CD4-positive, alpha-beta T cell treated with Interleukin-2 at 100 ng/mL for 4 hours (primary cell): ENCODE measurements at places on chromosomes 12 and 14.

- no peak for DNase-seq
These were observed 1231.7 kb upstream of the TMEM132C start for GRCh38 chr12:127035011-127035879.

GRCh38 chr12:26524862-26525465 lies 308.0 kb downstream of the ITPR2 start:
- peak; percentile 2 for DNase-seq

DNA sequence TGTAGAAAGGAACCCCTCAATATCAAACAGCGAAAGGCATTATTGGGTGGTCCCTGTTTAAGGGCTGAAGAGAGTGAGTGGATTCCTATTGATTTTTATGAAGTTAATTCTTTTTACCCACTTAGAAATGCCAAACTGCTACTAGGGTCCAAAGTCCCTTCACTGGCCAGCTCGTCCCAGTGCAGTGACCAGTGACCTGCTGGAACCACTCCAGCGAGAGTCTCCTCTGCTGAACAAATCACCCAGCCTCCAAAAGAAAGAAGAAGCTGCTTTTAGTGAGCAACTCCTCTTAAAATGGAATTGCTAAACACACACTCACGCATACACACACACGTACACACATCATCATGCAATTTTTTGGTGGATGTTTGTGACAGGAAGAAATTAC lies 198.2 kb upstream of the PLEKHG7 start:
- no peak for DNase-seq

GRCh38 chr12:81176796-81177195 lies 98.9 kb downstream of the ACSS3 start:
- no peak for DNase-seq

- no peak for DNase-seq
These were observed 126.7 kb downstream of the TMEM132D start for GRCh38 chr12:129776977-129777667.

- no peak for DNase-seq
These were observed 174.0 kb downstream of the DAD1 start for GRCh38 chr14:22414876-22415604.

GRCh38 chr12:117498256-117498655 lies 136.8 kb upstream of the NOS1 start:
- no peak for DNase-seq

- no peak for DNase-seq
These were observed 15.9 kb downstream of the DLST start for GRCh38 chr14:74897642-74898041.

DNA sequence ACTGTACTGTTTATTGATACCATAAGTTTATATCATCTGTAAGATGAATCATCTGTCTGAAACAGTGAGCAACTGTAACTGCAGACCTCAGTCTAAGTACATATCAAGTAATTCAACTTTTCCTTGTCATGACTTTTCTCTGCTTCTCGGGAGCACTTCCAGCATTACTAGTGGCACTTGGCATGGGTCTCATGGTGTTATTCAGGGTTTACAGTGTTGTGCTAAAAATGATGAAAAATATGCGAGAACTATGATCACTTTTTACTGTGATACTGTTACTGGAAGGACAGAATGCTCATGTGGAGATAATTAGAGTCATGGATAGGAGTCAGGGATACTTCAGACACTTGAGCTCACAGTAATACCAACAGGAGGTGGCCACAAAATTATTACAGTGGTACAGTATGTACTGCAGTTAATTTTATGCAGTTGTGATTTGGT lies 8.3 kb downstream of the KTN1 start:
- DNase-seq, result no peak

- no peak for DNase-seq
These were observed 9.3 kb upstream of the USP15 start for GRCh38 chr12:62250671-62251608.

GRCh38 chr12:61894168-61894567 lies 366.0 kb upstream of the USP15 start:
- no peak for DNase-seq

GRCh38 chr12:68785358-68785757 lies 22.6 kb upstream of the MDM2 start:
- DNase-seq, result no peak

DNA sequence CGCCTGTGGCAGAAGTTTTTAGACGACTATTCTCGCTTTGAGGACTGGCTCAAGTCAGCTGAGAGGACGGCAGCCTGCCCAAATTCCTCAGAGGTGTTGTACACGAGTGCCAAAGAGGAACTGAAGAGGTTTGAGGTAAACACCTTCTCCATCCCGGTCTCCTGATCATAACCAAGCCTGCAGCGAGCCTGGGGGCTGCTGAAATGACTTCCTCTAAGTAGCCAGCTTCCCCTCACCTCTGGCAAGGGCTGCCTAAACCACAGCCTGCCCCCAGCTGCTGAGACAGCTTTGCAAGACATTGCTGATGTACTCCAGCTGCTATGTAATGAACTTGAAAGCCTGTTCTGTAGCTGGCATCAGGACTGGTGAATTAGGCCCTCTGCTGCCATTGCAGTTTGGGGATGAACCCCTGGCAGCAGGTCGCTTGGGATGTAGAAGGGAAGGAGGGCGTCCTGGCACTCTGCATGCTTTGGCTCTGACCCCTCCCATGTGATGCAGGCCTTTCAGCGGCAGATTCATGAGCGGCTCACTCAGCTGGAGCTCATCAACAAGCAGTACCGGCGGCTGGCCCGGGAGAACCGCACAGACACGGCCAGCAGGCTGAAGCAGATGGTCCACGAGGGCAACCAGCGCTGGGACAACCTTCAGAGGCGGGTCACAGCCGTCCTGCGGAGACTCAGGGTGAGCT lies 84.6 kb downstream of the ESR2 start:
- no peak for DNase-seq

- DNase-seq, result no peak
These were observed 161.0 kb upstream of the CRY1 start for GRCh38 chr12:107254258-107254856.

GRCh38 chr14:38243696-38244240 lies 12.1 kb downstream of the CLEC14A start:
- DNase-seq, result no peak

DNA sequence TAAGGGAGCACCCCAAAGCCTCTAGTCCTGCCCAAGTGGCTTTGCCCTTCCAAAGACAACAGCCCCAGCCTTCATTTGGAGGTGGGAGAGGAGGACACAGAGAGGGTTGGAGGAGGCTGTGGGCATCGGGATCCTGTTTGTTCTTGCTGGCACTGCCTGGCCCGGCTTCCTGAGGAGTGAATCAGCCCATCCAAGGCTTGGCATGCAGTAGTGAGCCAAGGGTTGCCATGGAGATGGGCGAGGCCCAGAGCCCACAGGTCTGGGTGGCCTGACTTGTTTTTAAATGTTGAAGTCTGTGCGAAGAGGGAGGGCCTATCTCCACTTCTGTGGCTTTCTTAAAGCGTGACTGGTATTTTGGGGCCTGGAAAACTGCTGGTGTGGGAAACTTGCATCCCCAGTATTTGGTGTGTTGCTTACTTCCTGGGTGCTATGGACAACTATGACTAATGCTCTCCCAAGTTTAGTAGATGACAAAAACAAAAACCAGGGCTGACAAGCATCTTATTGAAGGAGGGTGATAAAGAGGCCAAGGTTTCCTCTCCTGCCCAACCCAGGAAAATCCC lies 15.8 kb downstream of the CD9 start:
- no peak for DNase-seq
